Thymus (tissue), 14 donors: ENCODE measurements at places on chromosomes 6 and 20.
A peak's percentile ranks its signal among the peaks of the same experiment; 100 is the strongest.

- DNase-seq: no peak
These were observed 125.7 kb downstream of the ZMYND8 start for GRCh38 chr20:47230811-47231256.

DNA sequence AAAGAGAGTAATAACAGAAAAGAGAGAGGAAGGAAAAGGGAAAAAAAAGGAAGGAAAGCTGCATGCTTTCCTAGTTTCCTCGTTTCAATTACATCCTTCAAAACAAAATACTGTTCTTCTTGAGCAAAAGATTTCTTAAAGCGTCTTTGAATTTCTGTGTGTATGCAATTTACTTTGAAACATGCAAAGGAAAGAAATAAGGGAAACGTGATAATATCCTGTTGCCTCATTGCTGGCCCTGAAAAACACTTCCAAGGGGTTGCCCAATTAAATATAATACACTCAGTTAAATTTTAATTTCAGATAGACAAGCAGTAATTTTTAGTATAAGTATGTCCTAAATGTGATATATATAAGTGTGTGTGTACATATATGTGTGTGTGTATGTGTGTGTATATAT, 51.2 kb upstream of the TPD52L1 start:
- no peak for DNase-seq

DNA sequence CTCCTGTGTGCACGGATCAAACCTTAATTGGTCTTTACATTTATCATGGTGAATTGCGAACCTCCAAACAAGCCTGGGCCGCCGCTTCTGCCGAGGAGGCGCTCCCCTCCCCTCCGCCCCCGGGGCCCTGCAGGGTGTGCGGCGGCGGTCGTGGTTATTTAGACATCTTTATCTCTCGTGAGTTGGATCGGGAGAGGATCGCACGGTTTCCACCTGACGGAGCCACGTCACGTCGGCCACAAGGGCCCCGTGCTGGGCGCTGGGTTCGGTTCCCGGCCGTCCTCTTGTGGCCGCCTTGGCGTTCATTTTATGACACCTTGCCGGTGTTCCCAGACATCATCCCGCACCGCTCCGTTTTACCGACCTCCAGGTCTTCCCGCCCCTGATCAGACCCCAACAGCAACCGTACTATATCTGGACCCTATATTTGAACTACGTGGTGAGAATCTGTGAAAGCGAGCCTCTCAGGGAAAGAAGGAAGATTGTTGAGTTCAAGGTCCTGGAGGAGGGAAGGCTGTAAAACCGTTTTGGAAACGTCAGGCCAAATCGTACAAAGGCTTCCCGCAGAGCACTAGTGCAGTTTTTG, 1.3 kb upstream of the CNR1 start:
- DNase-seq: no peak

DNA sequence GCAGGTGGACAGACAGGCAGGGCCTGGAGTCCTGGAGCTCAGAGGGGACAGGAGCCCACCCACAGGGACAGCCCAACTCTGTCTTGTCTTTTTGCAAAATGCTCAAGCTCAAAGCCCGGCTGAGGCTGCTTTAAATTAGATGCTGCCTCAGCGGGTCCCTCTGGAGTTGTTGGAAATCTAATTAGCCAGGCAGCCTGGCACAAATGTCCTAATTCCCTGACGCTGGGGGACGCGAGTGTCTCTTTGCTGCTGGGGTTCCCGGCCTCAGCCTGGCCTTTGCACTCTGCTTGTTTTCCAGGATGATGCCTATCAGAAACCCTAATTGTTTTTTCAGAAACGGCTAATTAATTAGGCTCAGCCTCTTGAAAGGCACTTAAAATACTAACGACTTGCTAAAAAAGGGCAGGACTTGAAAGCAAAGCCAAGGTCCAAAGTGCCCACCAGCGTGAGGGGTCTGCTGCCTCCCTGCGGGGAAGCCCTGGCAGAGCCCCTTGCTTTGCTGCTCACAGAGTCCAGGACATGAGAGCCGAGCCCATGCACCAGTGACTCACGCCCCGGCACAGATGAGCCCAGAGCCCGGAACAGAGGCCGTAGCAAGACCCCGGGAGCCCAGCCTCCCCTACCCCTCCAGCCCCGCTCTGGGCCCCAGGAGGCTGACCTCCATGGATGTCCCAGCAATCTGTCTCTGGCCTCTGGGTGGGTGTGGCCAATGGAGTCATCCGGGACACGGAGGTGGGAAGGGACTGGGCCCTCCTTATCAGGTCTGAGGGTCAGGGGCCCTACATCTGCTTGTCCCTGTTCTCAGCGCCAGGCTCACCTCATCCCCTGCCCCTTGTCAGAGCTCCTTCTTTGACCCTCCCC, 46.0 kb upstream of the BHLHE23 start:
- no peak for DNase-seq

DNA sequence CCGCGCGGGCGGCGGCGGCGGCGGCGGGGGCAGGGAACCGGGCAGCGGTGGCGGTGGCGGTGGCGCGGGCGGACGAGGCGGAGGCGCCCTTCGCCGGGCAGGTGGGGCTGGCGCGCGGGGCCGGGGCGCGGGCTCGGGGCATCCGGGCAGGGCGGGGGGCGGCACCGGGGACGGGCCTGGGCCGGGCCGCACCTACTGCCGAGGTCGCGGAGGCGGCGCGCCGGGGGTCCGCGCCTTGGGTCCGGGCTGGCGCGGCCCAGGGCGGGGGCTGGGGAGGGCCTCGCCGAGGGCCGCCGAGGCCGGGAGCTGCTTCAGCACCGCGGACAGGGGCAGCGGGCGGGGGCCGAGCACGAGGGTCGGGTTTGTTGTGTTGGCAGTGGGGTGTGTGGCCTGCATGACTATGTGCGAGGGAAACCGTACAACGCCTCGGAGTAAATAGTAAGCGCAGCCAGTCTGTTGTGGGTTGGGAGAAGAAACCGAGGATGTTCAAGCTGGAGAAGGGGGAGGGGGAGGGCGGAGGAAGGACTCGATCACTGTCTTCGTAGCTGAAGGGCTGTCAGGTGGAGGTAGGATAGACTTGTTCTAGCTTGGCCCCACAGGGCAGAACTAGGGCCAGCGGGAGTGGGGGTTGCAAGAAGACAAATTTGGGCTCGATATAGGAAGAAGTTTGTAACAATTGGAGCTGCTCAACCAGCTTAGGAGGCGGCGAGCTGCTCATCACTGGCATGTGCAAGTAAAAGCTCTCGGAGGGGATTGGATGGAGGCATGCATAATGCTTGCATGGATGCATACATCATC, 593 bp downstream of the MMP24 start:
- peak; percentile 56 for DNase-seq
